ENCODE measurements at places on chromosomes 4 and X.

DNA sequence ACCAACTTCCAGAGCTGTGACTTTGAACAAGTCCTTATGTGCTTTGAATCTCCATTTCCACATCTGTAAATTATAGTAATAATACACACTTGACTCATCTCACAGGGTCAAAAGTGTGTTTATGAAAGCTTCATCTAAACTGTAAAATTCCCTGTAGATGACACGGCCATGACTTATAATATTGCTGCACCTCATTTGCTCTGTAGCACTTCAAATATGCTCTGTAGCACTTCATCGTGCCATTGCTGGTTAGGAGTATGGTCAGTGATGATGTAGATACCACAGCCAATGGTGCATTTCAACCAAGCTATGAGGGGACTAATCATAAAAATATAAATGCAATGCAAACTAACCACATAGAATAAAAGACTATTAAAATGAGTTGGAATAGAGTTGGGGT is 318.6 kb downstream of the ANK2 start:
- no peak for DNase-seq

- DNase-seq = no peak
These were observed 13.1 kb downstream of the DDIT4L start for GRCh38 chr4:100177126-100177525.

GRCh38 chr4:21652508-21653231 is 295.9 kb downstream of the KCNIP4 start:
- no peak for DNase-seq

- DNase-seq = no peak
These were observed 51.4 kb upstream of the SCRG1 start for GRCh38 chr4:173450281-173450680.

GRCh38 chr4:96356591-96357370 is 516.9 kb downstream of the PDHA2 start:
- no peak for DNase-seq

GRCh38 chr4:160818571-160818970 is 1345.2 kb downstream of the FSTL5 start:
- DNase-seq = no peak

- DNase-seq = no peak
These were observed 23.0 kb upstream of the LIMCH1 start for GRCh38 chr4:41514766-41515481.

Measured in GM12891 (cell line).